ENCODE measurements at places on chromosomes 4 and X. TPM values are rescaled to one million over a fixed set of nuclear protein-coding genes. Genes with fewer than 3 reads are reported as not detected.

The MAGEB2 gene
- not detected for total RNA-seq

The CDKL5 gene
- 3.3 TPM for total RNA-seq

The GPR82 gene
- 0.41 TPM for total RNA-seq

The SHROOM4 gene
- 2.3 TPM for total RNA-seq

The ALAS2 gene
- not detected for total RNA-seq

The ATXN3L gene
- total RNA-seq = not detected

The MAOA gene
- 168 TPM for total RNA-seq

The RIPPLY1 gene
- not detected for total RNA-seq

The MYOZ2 gene
- not detected for total RNA-seq

The GLRA2 gene
- total RNA-seq = 1.8 TPM

GRCh38 chr4:108651014-108651791 is 804 bp downstream of the OSTC start:
- DNase-seq = no peak

- no peak for DNase-seq
Measured at GRCh38 chr4:166577639-166578038, 656.7 kb downstream of the SPOCK3 start.

DNA sequence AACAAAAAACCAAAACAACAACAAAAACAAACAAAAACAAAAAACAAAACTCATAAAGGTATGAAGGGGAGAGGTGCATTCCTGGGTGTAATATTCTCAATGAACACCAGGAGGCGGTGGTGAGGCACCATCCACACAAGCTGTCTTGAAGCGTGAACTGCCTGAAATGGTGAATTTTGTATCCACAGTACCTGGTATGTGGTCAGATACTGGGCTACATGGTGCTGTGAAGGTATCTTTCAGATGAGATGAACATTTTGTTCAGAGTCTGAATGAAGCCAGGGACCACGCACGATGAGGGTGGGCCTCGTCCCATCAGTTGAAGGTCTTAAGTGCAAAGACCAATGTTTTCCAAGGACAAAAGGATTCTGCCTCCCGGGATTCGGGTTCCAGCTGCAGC is 58.5 kb downstream of the ASMT start:
- peak; percentile 28 for DNase-seq

DNA sequence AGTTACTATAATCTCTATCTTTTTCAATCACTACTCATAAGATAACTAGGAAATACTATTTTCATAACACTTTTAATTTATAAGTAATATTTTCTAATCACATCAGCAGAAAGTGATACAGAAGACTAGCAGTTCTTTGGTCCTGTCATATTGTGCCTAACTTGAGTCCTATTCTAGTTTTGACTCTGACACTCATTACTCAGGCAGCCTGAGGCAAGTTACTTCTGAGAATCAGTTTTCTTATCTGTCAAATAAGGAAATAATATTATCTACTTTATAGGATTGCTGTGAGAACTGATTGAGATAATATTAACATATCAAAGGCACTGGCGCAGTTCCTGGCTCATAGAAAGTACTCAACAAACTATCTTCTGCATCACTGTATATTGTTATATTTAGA is 17.8 kb downstream of the PITX2 start:
- DNase-seq = no peak

GRCh38 chr4:61820136-61820535 is 620.0 kb downstream of the ADGRL3 start:
- DNase-seq = no peak

DNA sequence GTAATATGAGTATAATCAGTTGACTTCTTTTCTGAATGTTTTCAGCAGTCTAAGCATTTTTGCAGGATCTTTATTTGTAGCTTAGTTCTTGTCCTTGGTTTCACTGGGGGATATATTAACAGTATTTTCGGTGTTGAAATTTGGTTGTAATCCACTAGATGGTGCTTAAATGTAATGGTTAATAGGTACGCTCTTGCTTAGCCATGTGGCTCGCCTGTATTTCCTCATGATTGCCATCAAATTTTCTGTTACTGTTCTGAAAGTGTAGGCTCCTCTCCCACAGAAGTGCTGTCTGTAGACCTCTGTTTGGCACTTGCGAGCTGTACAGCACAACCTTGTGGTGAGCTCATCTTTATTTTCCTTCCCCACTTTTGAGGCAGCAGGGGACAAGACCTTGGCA is 3.9 kb upstream of the FAAH2 start:
- no peak for DNase-seq

- DNase-seq = peak; percentile 51
Measured at GRCh38 chr4:8191136-8191747, 7.8 kb upstream of the SH3TC1 start.

DNA sequence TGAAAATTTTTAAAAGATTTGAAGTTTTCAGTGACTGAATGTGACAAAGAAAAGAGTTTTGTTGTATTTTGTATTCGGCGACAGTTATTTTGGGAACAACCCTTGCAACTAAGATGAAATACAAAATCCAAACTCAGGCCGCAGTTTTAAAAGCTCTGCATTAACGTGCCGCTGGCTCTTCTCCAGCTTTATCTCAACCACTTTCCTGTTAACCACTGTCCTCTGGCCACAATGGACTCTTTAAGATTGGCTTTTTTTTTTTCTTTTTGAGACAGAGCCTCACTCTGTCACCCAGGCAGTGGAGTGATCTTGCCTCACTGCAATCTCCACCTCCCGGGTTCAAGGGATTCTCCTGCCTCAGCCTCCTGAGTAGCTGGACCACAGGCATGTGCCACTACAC is 22.1 kb upstream of the AMTN start:
- no peak for DNase-seq

DNA sequence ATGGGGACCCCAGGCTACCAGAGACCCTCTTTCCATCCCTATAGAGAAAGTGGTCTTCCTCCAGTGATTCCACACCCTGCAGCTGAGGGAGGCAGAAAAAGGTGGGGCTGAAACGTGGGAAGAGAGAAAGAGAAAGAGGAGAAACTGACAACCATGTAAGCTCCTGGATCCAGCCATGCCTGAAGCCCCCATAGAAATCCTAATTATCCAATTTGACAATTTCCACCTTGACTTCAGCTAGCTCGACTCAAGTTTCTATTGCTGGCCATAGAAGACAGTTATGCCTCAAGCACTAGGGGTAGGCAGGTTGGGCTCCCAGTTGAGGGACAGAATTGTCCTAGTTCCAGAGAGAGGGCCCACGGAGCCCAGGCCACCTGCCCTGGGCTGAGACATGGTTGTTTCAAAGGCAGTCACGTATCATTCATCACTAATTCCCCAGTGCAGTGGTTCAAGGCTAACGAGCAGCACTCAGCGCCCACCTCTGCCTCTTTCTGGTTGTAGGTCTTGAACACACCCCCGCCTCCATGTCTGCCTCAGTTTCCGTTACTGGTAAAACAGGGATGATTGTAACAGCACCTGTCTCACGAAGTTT is 39.8 kb upstream of the ASMTL start:
- no peak for DNase-seq

DNA sequence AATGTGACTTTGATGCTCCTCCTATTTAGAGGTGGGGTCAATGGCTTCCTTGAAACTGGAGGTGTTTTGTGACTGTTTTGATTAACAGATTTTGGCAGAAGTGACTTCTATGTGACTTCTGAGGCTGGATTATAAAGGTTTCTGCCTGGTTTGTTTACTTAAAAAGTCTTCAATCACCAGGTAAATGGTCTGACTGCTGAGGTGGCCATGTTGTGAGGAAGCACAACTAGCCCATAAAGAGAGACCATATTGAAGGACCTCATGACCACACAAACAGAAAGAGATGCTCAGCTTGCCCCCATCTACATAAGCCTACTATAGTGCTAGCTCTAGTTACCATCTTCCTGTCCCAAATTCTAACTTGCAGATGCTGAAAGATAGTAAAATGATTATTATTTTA is 14.3 kb upstream of the LSM6 start:
- no peak for DNase-seq

DNA sequence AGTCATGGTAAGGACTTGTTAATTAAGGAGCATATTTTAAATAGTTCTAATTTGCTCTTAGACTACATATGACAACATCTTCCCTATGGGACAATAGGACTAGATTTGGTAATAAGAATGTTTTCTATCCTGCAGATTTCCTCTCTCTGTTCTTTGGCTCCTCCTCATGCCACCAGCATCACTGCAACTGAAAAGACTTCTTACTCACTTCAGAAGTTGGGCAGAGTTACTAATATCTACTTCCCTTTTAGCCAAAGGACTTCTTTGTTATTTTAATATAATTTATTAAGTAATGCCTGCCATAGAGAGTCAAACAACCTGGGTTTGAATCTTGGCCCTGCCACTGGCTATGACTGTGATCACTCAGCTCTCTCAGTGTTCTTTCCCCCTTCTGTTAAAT is 16.4 kb downstream of the MMAA start:
- no peak for DNase-seq

- no peak for DNase-seq
Measured at GRCh38 chr4:143294710-143295275, 41.9 kb upstream of the GAB1 start.

DNA sequence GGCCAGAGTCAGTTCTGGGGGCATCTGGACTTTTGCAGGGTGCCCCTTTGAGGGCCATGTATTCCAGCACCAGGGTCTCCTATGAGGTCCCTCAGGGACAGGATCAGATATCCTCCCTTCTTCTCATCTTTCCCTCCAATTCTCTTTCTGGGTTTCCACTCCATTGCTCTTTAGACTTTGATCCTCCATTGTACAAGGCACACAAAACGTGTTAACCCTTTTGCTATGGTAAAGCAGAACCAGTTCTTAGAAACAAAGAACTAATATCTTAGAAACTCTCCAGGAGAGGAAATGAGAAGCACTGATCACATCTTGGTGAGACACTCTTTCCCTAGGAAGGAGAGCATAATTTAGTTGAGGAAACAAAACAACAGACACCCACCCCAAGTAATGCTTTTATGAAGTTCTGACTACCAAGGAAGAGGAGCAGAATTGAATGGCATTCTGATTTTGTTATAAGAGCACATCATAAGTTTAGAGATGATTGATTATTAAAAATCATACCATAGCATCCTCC is 200.7 kb upstream of the NPY2R start:
- DNase-seq = no peak

DNA sequence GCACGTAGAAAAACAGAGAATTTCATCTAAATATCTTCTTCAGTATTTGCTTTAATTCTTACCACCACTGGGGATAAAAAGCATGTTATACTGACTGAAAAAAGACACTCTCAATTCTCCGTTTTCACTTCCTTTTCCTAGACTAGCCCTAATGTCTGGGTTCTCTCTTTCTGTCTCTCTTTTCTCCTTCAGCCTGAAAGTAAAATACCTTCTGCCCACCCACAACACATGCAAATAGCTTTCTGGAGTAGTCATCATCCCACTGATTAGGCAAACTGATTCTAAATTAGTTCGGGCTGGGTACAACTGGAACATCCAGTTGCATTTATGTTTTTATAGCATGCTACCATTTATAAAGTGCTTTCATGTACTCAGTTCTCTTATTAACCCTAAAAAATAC is 142.4 kb upstream of the ANKRD50 start:
- no peak for DNase-seq

DNA sequence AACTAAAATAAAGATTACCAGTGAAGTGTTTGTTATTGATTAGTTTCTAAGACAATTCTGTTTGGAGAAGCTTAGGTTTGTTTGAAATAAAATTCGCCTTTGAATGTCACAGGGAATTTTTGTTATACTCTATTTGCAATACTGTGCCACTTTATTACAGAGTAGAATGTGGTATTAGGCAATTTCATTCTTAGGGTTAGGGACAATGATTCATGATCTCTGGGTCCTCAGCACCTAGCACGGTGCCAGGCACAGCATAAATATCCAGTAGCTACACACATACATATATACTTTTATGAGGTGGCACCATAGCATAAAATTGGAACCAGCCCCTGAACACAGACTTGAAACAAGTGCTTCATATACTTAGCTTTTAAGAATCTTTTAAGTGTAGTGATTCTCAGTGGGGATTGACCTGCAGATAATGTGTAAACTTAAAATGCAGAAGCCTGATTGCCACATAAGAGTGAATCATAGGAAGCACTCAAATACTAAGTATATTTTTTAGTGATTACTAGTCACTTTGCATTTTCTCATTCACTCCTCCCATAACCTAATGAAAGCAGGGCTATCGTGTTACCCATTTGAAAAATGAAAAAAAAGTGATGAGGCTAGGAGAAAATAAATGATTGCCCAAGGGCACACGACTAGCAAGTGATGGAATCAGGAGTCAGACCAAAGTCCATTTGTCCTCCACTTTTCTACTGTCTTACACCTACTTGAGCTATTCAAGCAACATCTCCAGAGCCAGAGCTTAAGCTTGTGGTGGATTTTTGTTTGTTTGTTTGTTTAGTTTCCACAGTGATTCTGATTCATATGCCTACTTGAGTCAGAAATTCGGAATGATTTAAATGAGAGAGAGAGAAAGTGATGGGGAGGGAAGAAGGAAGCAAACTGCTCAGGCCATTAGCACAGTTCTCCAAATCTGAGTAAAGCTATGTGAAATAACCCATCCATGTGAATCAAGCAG is 366.0 kb upstream of the FGF13 start:
- DNase-seq = no peak

GRCh38 chrX:23888887-23889501 is 18.7 kb downstream of the APOO start:
- no peak for DNase-seq

- no peak for DNase-seq
Measured at GRCh38 chr4:137524725-137525369, 7.4 kb downstream of the PCDH18 start.

- no peak for DNase-seq
Measured at GRCh38 chr4:39181520-39181904, 817 bp upstream of the WDR19 start.

GRCh38 chr4:61630548-61630947 is 430.4 kb downstream of the ADGRL3 start:
- no peak for DNase-seq

DNA sequence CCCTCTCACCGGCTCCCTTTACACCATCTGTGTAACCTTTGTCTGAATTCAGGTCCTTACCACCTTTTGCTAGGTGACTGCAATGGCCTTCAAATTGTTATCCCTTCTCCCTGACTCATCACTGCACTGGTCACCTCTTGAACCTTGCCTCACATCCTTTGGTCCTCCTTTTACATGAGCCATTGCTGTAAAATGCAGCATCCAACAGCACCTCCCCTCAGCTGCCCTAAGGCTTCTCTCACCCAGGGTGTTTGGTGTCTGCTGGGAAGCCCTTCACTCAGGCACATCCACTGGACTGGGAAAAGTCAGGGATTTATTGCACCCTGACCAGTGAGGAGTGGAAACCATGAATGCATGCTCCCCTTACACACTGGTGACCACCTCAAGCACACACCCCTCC is 192.5 kb upstream of the GATB start:
- DNase-seq = no peak

Measured in transverse colon (tissue), 4 donors.